ENCODE measurements at places on chromosomes 2 and 18.
A peak's percentile ranks its signal among the peaks of the same experiment; 100 is the strongest.

GRCh38 chr2:25570161-25570845, 103.1 kb downstream of the DTNB start:
- no peak for DNase-seq

- no peak for DNase-seq
These were observed 54.9 kb downstream of the THUMPD2 start for GRCh38 chr2:39723946-39724827.

DNA sequence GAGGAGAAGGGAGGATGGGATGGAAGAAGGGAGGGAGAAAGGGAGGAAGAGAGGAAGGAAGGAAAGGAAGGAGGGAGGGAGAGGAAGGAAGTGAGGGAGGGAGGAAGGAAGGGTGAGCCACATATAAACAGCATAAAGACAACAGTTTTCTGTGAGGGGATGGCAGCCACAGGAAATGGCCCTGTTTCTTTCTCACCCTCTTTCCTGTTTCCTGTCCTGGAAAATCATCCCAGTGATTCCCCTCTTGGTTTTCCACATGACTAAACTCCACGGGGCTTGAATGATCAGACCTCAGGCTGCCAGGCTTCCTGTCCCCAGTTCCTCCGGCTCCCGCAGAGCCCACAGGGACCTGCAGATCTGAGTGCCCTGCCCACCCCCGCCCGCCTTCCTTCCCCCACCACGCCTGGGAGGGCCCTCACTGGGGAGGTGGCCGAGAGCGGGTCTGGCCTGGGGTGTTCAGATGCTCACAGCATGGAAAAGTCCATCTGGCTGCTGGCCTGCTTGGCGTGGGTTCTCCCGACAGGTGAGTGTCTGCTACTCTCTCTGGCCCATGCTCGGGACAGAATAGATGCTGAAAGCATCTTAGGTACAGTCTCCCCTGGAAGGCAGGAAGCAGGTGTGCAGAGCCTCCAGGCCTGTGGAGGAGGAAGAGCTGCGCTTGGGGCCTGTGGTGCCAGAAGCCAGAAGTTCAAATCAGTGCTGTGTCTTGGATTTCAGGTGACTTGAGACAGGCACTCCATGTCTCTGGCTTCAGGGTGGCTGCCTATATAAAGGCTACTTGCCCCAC, at the start of gene SIGLEC15:
Gene SIGLEC15, plus strand, starts transcription at position 418 of the 787 bp plus-strand sequence. Its CDS starts 54 bp downstream, at position 472.
- no peak for DNase-seq

- DNase-seq: no peak
These were observed 2010.0 kb upstream of the PIK3C3 start for GRCh38 chr18:39945076-39945475.

DNA sequence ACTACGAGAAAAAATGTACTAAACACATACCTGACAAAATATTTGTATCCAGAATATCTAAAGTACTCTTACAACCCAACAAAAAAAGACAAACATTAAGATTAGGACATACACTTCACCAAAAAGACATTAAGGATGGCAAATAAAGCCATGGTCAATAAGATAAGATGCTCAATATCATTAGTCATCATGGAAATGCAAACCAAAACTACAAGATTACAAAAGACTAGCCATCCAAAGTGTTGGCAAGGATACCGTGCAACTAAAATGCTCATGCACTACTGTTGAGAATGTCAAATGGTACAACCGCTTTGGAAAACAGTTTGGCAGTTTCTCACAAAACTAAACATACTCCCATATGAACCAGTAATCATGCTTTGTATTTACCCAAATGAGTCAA, 29.7 kb downstream of the MAP3K2 start:
- no peak for DNase-seq

DNA sequence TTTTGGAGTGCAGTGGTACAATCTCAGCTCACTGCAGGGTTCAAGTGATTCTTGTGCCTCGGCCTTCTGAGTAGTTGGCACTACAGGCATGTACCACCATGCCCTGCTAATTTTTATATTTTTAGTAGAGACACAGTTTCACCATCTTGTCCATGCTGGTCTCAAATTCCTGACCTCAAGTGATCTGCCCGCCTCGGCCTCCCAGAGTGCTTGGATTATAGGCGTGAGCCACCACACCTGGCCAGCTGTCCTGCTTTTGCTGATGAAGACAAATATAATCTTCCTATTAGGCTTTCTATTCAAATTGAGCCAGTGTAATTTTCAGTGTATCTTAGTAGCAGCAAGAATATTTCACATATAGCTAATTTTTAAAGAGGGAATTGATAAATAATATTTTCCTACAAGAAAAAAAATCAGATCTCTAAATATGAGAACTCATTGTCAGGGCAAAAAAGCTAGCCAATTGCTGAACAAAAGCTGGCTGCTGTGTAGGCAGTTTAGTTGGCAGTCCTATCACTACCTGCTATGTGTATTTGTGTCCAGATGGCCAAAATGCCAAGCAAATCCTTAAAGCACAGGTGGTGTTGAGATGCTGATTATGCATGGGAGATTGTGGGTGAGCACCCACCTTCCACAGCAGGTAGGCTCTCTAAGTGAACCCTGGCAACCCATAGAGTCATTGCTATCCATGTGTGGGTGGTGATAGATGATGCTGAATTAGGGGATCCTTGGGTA, 60.8 kb upstream of the STAM2 start:
- no peak for DNase-seq

DNA sequence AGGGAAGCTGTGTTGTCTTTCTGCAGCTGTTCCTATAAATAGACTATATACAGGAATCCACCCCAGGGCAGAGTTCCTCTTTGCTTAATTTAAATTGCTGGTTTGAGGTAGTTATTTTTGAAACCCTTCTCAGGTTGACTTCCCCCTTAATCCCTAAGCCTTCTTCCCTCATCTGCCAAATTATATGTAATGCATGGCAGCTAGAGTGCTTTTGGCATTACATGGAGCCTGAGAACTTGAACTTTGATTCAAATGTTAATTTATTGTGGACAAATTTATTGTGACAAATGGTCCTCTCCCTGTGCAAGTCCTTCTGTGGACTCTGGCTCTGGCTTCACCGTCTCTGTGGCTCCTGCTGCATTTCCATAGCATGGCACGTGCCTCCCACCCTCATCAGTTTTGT, 29.2 kb downstream of the MYO1B start:
- no peak for DNase-seq

GRCh38 chr2:60411295-60411694, 142.2 kb downstream of the BCL11A start:
- DNase-seq: no peak

DNA sequence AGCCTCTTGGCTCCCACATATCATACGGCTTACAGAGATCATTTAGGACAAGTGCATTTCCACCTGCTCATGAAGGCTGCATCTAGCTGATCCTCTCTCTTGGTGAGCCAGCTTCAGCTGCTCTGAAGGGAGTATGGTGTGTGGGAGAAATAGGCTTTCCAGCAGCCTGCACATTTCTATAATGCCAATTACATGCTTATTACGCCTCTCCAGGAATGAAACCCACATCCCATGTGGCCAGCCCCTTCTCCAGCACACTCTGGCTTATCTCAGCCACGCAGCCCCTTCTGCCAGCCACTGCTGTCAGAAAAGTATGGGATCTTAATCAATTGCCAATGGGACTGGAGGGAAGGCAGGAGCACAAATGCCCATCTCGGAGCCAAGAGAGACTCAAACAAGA, 117.5 kb downstream of the GALNT14 start:
- DNase-seq: no peak

DNA sequence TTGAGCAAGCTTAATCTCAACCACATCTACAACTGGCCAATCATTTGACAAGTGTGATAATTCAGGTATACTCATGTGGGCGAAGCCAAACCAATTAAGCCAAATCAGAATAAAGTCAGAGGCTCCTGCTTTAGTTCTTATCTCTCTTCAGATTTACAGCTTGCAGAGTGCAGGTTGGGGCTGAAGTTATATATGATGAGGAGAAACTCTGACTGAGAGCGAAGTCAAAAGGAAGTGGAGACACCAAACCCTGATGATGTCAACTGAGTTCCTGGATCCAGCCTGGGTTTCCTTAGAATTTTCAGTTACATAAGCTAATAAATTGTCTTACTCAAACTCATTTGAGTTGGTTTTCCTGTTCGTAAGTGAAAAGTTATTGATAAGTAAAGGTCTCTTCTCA, 73.9 kb downstream of the ASXL2 start:
- no peak for DNase-seq

DNA sequence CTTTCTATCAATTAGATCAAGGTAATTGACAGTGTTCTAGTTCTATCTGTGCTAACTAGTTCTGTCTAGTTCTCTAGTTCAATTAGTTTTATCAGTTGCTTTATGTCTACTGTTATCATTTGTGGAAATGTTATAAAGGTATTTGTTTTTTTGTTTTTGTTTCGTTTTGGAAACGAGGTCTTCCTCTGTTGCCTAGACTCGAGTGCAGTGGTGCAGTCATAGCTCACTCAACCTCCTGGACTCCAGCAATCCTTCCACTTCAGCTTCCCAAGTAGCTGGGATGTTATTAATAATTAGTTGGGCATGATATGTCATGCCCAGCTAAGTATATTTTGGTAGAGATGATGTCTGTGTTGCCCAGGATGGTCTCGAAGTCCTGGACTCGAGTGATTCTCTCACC, 1682.8 kb upstream of the LRRTM1 start:
- DNase-seq: no peak

- DNase-seq: no peak
These were observed 8.1 kb downstream of the STPG4 start for GRCh38 chr2:47147021-47147420.

DNA sequence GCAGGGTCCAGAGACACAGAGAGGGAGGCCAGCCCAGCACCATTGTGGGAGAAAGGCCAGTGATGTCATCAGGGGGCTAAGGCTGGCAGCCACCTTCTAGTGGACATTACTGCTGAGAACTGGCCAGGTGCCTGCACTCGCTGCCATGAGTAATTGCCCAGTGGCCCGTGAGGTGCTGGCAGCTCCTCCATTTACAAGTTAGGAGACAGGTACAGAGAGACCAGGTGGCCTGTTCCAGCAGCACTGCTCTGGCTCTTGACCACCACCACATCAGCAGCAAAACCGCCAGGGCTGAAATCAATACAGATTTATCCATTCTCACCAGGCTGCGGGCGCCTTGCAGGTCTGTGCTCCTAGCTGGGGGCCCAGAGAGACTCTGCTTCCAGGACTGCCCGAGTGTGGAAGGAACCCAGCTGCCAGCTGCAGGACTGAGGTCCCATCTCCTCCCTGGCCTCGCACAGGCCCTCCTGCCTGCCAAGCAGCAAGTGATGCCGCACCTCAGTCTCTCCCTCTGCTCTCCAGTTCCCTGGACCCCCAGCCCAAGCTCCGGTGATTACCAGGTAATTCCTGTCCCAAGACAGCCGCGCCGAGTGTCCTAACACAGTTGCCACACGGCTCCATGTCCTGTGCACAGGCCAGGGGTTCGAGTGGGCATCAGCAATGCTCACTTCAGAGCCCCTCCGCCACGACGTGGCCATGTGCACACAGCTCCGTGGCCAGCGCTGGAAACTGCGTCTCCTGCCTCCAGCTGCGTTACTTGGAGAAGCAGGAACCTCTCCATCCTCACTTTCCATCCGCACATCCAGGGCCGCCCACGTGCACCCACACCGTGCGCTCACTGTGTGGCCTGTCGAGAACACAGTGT, 101.0 kb upstream of the CTDP1 start:
- DNase-seq: no peak

- peak; percentile 53 for DNase-seq
These were observed 903 bp downstream of the KCNG3 start for GRCh38 chr2:42492691-42493467.

DNA sequence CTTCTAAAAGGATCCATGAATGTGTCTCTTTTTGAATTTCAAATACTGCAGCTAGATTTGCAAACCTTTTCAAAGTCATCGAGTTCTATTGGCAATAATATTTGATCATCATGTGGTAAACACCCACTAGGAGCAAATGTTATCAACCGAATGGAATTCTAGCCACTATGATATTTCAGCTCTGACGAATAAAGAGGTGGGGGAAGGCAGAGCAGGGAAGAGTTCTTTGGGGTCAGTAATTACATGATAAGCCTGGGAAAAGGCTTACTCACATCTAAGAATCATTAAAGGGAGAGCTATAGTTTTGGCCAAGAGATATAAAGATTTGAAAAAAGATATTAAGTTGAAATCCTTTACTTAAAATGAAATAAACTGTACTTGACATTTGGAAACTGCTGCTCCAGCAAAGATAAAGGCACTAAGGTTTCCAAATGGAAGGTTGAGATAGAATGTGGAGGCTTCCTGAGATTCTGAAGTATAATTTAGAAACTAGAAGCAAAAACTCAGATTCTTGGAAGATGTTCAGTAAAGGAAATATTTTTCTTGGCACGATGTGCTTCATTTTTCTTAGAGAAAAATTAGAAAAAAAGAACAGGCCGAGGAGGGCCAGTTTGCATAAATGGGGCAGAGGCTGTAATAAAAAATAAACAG, 104.7 kb upstream of the ARHGAP28 start:
- DNase-seq: no peak

DNA sequence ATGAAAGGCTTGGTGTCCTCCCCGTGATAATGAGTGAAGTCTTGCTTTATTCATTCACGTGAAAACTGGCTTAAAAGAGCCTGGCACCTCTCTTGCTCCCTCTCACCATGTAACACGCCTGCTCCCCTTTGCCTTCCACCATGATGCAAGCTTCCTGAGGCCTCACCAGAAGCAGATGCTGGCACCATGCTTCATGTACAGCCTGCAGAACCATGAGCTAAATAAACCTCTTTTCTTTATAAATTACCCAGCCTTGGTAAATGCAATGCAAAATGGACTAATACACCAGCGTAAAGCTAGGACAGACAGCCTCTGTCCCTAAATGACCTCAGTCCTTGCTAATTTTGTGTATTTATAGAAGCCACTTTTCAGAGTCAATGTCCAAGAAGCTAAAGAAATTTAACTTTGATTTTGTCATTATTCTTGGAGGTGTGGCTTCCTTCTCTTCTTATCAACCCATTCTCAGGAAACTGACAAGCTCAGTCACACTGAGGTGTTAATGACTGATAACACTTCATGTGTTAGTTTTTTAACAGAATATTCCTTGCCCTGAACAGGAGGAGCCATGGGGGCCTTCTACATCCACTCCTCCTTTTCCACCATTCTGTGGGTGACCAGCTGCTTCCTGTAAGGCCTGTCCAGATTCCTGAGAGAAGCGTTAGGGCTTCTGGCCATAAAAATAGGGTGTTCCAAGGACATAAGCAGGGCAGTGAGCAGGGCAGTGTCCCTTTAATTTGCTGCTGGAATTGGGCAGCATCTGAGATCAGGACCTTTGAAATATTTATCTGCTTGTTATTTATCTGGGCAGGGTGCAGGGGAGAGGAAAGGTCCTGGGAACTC, 38.0 kb upstream of the EPAS1 start:
- DNase-seq: no peak

Data from stimulated activated CD4-positive, alpha-beta T cell treated with anti-CD3 and anti-CD28 coated beads, Interleukin-2, amount 100 ng/mL, for 24 hours (primary cell).